Stimulated activated CD8-positive, alpha-beta memory T cell treated with anti-CD3 and anti-CD28 coated beads, Interleukin-7, amount 100 ng/mL, for 1 hour (primary cell): ENCODE measurements at places on chromosomes 1 and 21.

- no peak for DNase-seq
Observed at GRCh38 chr1:15489052-15489736, 13.3 kb downstream of the CELA2B start.

DNA sequence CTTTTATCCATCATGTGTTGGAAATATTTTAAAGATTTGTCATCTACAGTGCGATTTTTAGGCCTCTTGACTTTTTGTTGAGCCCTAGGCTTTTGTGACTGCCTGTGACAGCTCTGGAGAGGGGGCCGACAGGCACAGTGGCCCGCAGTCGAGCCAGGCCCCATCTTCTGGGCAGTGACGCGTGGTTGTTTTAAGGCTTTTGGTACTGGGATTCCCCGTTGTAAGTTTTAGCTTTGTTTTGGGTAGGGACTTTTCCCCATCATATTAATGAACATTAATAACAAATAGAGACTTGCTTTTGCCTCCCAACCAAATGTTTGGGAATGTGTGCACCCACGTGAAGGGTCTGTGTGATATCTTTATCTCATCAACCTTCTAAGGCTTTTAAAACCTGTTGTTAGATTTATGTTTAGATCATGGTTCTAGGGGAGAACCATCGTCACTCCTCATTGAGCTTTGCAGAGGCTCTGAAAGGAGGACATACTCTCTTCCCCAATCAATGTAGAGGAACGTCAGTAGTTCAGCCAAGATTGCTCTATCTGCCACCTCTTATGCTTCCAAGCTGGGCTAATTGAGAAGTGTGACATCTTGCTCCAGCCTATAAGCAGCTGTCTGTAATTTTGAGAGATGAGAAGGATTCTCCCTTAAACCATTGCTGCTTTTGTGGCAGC is 34.6 kb downstream of the MAPKAPK2 start:
- no peak for DNase-seq

DNA sequence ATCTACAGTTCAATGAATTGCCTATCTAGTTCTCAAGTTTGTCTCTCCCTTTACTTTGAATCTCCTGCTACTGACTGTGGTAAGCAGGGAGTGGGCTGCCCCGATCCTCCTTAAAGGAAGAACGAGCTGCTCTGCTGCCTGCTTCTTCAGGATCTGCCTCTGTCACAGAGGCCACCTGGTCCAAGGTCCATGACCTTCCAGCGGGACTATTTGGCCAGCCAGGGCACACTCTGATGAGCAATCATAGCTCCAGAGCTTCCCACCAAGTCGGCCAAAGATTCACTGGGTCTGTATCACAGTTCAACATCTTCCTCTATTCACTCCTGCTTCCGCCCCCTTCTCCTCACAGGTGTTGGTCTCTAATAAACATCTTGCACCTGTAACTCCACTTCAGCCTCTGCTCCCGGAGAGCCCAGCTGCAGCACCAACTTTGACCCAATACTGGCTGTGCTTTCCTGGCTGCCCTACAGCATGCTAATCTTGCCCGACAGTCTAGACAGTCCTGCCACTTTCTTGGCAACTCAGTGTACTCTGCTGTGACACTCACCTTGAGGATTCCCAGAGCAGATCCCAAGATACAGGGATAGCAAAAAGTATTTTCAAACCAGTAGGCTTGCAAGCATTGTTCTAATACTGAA is 16.9 kb upstream of the MAP10 start:
- no peak for DNase-seq

- no peak for DNase-seq
Observed at GRCh38 chr1:91502672-91503184, 2.1 kb downstream of the CDC7 start.

GRCh38 chr21:18460979-18461378 is 57.4 kb upstream of the TMPRSS15 start:
- DNase-seq = no peak

DNA sequence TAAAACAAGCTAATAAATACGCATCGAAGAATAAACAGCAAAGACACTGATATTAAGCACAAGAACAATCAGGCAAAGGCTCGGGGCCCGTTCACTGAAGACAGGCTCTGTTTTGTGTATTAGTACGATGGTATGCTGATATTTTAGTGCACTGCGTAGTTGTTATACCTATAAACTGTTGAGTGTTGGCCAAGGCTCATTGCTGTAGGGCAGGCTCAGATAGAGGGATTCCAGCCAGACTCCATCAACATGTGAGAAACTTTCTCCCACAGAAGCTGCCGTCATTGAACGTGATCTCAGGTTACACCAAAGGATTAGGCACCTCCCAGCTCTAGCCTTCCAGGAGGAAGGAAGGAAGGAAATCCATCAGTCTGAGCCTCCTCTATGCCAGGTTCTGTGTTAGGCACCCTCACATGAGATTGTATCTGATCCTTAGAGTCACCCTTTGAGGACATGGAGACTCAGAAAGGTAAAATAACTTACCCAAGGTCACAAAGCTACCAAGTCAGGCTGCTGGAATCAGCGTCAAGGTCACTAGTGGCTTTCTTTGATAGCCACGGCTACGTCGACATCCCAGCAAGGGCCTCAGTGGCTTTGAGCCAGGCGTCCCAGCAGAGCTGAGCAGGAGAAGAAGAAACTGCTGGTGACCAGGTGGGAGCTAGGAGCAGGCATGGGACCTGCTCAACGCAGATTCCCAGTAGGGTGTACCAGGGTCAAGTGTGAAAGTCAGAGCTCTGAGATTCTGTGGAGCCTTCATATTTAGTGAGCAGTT is 14.8 kb downstream of the BCAR3 start:
- DNase-seq = no peak

- no peak for DNase-seq
Observed at GRCh38 chr1:21162740-21163464, 13.8 kb downstream of the EIF4G3 start.

- DNase-seq = no peak
Observed at GRCh38 chr1:73943270-73943669, 254.7 kb downstream of the LRRIQ3 start.

- no peak for DNase-seq
Observed at GRCh38 chr1:2067393-2067792, 17.2 kb downstream of the PRKCZ start.

- no peak for DNase-seq
Observed at GRCh38 chr1:199178646-199179045, 539.8 kb downstream of the PTPRC start.

DNA sequence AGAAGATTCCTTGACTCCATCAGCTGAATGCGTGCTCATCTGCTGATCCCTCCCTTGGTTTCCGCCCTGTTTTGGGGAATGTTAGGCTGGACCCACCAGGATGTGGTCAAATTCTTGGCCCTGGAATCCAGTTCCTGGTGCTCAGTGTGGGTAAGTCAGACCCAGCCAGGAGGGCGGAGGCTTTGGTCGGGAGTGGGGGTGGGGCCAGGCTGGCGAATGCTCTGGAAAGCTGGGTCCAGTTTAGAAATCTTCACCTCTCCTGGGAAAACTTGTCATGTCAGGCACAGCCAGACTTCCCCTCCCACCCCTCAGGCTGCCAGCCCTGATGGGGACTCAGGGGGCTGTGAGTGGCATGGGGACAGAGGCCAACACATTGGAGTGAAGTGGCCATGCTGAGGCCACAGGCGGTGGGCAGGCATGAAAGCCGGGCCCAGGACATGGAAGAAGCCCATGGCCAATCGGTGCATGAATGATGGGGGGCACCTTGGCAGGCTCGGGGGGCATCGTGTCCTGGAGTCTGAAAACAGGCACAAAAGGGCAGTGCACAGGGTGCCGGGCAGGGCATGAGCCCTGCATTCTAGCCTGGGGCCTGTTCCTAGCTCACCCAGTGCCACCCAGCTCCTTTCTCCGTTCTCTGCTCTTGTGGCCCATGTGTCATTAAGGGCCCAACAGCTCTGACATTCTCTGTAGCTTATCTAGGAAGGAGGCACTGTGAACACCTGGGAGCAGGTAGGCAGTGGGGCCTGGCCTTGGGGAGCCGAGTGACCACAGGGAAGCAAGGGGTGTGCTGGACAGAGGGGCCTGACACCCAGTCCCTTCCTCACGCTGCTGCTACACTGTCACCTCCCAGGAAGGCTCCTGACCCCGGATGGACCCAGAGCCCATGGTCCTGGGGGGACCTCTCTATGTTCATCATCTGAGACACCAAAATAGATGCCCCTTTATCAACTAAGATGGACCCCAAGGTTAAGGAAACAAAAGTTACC is 14.6 kb upstream of the PADI1 start:
- no peak for DNase-seq

DNA sequence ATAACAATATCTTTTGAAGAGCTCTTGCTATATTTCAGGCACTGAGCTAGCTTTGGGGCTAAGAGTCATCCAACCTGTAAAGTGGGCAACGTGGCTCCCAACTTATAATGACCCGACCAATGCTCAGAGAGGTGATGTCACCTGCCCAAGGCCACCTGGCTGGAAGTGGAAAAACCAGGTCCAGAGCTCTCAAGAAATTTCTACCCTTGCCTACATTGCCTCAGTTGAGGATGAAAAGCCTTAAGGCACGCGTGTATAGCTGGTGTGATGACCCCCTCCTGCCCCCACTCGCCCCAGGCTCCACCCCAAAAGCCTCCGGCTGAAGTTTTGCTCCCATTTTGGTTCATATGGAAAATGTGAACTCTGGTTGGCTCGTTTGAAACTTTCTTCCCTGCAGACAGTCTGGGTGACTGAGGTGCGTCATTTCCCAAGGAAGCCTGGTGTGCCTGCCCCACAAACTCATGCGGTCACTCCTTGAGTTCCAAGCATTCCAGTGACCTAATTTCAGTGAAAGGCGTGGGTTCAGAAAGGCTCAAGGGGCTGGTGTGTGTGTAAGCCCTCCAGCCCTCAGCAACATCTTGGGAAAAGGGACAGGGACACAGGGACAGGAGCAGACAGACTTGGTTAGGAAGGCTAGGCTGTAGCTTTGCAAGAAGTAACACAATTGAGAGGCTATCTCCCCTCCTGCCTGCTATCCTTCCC is 20.5 kb downstream of the HTR1D start:
- no peak for DNase-seq

DNA sequence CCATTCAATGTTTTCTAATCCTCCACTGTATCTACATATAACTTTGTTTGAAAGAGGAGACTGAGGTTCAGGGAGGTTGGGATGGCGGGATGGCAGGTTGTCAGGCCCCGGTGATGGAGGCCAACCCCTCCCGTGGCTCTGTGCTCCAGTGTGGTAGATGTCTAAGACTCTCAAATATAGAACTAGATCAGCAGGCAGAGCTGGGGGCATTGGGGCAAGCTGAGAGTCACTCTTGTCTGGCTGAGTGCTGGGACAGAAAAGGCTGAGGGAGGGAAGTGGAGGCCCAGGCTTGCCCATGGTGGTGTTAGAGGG is 1.7 kb downstream of the IL6R start:
- DNase-seq = no peak

GRCh38 chr1:208077232-208078075 is 166.5 kb upstream of the CD34 start:
- DNase-seq = no peak

DNA sequence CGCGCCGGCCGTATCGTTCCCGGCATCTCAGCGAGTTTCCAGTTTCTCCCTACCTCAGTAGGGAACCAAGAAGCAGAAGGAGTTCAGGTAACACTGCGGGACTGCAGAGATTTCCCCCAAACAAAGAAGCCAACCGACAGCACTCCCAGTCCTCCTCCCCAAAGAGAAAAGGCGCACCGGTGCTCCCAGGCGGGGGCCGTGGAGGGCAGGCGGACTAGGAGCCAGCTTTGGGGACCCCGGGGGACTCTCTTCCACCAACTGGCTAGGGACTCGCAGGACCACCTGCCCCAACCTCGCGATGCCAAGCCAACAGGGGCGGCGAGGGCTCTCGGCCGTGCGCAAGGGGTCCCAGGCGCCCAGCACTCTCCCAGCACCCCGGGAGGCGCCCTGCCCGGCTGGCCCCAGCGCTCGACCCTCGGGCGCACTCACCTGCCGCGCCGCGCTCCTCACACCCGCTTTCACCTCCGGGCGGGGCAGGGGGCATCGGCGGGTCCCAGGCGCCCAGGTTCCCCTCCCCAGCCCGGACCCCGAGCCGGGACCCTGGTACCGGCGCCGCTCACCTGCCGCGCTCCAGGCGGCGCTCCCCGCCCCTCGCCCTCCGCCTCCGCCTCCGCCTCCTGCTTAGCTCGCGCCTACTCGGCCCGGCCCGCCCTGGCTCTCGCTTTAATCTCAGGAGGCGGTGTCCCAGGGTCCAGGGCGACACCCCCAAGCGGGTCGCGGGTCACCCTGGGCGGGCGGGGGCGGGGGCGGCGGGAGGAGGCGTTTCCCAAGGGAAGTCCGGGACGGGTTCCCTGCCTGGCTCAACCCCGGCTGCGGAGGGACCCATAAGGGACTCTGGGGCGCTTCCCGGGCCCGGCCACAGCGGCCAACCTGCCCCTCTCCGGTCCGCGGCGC is at the start of gene TMPRSS2:
TMPRSS2 (minus strand) TSS at position 638 of the 894 bp plus-strand sequence. CDS start 10,025 bp downstream, outside the sequence.
- no peak for DNase-seq

DNA sequence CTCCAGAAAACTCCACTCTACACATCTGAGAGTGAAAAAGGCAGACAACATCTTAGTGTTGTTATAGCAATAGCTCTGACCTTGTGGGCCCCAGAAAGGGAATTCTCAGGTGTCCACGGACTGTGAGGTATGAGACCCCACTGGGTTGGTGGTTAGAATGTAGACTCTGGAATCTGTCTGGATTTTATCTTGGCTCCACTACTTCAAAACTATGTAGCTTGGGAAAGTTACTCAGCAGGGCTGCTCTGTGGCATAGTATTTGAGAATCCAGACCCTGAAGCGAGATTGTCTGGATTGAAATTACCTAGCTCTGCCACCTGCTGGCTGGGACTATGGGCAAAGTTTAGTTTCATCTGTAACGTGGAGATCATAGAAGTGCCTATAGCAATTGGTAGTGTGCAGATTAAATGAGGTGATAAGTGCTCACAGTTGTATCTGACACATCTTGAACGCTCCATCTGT is 25.8 kb downstream of the PRDM2 start:
- DNase-seq = peak; percentile 36

- no peak for DNase-seq
Observed at GRCh38 chr1:93716941-93717368, 35.3 kb upstream of the BCAR3 start.

DNA sequence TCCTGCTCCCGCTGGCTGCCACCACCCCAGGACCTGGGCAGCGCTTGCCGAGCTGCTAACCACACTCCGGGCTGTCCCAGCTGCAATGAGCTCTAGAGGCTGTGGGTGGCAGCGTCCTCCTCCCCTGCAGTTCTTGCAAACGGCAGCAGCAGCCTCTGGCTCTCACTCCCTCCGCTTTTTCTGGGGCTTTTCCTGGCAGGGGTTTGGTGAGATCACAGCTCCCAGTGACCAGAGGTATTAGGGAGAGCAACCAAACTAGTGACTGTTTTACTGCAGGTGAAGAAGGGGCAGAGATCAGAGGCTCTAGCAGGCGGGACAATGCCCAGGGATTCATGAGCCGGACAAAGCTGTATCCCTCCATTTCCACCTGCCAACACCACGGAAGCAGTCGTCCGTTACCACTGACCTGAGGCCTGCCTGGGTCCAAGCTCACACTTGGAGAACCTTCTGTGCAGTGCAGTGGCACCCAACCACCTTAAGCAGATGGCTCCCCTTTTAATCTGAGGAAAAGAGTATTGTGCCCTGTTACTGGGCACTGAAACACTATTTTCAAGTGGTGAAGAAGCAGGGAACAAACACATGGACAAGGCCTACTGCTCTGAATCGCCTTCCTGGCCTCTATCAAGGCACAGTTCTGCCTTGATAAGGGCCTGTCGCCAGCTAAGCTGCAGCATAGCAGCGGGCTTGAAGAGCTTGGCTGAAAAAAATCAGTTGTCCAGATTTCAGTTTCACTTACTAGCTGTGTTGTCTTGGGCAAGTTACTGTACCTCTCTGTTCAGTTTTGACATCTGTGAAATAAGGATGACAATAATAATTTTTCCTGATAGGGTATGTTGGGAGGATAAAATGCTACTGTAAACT is at the start of gene F5:
F5 (minus strand) TSS at position 87 of the 861 bp plus-strand sequence. CDS start 95 bp downstream, outside the sequence.
- peak; percentile 34 for DNase-seq
